ENCODE measurements at places on chromosomes 6 and 20.

- no peak for DNase-seq
Observed at GRCh38 chr6:10951675-10952282, 64.9 kb downstream of the SYCP2L start.

DNA sequence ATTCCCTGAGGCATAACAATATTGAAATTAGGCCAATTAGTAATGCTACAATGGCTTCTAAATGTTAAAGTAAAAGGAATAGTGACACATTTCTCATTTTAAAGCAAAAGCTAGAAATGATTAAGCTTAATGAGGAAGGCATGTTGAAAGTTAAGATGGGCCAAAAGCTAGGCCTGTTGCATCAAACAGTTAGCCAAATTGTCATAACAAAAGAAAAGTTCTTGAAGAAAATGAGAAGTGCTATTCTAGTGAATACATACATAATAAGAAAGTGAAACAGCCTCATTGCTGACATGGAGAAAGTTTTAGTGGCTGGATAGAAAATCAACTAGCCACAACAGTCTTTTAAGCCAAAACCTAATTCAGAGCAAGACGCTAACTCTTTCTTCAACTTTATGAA lies 12.9 kb downstream of the OR2A4 start:
- no peak for DNase-seq

DNA sequence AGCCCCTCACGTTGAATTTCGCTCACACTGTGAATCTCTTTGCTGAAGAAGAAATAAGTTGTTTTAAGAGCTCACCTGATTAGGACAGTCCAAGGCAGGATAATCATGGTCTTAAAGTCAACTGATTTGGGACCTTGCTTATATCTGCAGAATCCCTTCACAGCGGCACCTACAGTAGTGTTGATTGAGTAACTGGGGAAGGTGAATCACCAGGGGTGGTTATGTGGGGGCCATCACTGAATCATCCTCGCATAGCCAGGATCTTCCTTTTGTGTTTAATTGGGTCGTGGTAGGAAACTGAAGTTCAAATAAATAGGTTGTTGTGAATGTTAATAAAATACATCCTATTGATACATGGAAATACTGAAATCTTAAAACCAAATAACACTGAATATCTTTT lies 20.2 kb upstream of the MICA start:
- no peak for DNase-seq

DNA sequence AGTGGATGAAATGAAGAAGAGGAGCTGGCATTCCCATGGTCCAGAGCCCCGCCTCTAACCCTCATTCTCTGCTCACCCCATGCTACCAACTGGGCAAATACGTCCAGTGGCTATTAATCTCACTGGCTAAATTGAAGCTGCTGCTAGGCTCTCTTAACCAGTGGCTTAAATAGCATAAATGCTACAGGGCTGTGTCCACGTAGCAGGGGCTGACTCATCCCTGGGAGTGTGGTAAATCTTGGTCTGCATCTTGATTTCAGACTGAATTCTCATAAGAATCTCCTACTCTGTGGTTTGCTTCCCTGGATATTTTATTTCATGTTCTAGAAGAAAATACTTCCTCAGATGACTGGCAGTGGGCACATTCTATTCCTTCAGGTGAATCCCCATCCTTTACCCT lies 193.1 kb upstream of the ARG1 start:
- DNase-seq: no peak

- DNase-seq: no peak
Observed at GRCh38 chr6:141251286-141251685, 881.4 kb upstream of the GJE1 start.

DNA sequence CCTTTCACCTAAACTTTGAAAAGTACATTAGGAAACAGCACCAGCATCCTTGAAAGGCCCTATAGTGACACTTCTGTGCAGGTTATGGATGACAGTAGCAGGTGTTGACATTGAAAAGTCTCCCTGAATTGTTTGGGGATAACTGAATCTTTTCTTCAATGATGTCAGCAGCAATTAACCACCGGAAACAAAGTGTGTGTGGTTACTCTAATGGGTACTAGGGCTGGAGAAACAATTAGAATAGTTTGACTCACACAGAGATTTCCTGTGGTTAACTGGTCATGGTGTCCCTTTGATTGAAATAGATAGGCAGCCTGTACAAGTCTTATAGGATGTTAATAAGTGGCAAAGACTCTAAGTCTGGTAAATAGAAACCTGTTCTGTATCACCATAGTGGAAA lies 189.1 kb downstream of the TBX18 start:
- no peak for DNase-seq

DNA sequence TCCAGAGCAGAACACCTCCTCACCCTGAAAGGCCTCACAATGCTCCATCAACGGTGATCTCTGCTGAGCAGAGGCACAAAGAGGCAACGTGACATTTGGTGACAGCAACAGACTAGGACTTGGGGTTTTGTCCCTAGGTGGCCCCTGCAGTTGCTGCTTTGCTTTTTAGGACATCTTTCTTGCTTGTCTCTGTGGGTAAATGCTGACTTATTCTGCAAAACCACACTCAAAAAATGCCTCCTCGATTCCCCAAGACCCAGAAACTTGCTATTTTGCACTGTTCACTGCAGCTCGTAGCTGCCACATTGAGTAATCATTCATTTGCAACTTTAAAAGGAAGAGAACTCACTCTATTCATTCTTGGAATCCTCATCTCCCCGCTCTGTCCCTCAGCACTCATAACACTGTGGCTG lies 209.9 kb downstream of the LY86 start:
- DNase-seq: no peak

DNA sequence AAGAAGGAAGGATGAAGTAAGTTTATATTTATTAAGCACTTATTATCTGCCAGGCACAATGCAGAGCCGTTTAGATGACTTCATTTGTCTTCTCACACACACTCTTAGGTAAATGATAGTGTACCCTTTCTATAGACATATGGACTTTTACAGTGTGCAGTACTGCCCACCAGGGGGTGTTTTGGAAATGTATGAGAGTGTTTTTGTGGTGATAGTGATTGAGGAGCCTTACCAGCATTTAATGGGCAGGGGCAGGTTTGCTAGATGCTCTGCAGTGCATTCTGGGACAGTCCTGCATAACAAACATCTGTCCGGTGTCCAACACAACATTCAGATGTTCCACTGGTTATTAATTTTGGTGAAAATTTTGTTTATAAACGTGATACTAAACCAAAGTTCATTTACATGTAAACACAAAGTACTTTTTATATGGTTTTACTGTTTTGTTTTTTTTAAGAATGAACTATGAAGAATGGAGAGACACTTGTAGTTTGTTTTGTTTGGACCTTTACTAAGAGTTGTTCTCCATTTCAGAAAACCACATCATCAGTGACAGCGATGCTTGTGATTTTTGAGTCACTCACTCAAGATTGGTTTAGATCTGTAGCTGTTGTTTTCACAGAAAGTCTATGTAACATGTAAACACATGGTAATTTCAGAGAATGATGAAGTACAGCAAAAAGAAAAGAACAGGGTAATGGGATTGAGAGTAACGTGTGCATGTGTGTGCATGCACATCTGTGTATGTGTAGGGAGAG lies 19.9 kb downstream of the KCNS1 start:
- no peak for DNase-seq

- DNase-seq: no peak
Observed at GRCh38 chr6:7228662-7229375, 84.2 kb downstream of the SSR1 start.

DNA sequence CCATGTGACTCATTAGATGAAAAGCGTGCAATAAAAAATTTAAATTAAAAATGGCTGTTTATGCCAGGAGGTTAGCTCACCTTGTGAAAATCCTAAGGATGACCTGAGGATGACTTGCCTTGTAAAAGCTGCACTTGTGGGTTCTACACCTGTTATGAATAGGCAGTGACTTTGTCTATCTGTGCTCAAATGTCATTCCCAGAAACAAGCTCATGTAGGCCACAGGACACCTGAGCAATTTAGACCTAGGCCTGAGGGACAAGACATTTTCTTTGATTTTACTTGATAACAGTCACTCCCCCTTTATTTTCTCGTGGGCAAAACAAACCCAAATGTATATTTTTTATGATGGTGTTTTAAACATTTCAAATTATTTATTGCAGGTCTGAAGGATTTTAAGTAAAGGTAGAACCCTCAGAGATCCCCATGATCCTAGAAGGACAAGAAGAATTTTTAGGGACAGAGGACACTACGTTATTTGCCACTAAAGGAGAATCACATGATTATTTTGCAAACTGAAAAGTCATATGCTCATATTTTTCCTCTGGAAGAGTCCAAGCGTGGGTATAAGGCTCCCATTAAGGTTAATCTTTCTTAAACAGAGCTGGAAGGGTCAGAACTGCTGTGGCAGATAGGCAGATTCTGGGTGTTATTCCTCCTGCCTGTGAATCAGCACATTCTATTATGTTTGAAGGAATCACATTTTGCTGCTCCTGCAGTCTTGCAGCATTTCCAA lies 277.5 kb upstream of the MAN1A1 start:
- DNase-seq: no peak

- peak; percentile 8 for DNase-seq
Observed at GRCh38 chr20:11891077-11891775, 26.5 kb upstream of the BTBD3 start.

DNA sequence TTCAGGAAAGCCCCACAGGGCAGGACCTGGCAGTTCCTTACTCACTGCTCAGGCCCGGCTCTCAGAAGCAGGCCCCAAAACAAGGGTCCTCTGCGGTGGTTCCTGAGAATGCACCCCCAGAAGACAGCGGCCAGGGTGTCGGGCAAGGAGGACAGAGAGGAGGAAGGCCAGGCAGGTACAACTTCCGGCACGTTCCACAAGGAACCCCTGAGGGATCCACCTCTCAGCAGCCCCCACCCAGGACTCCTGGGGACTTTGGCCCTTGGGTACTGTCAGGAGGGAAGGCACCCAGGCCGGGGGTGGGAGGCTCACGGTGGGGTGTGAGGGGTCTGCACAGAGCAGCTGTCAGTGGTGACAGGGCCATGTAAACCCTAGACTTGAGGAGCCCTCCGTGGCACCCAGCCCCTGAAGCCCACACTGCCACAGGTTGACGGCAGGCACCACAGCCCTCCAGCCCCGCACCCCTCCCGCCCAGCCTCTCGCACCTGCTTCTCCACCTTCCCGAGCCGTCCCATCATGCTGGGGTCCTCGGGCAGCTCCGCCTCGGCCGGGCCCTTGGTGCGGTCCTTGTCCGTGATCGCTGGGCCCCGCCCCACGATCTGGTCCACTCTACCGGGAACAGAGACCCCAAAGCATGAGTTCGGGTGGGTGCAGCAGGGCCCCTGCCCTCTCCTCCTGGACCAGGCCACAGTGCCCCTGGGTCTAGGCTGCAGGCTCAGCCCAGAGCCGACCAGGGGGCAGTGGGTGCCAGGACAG lies 47.0 kb upstream of the CHRNA4 start:
- no peak for DNase-seq

- DNase-seq: no peak
Observed at GRCh38 chr6:170167657-170168159, 123.2 kb downstream of the DLL1 start.

- DNase-seq: no peak
Observed at GRCh38 chr6:84528201-84528600, 236.2 kb downstream of the TBX18 start.

DNA sequence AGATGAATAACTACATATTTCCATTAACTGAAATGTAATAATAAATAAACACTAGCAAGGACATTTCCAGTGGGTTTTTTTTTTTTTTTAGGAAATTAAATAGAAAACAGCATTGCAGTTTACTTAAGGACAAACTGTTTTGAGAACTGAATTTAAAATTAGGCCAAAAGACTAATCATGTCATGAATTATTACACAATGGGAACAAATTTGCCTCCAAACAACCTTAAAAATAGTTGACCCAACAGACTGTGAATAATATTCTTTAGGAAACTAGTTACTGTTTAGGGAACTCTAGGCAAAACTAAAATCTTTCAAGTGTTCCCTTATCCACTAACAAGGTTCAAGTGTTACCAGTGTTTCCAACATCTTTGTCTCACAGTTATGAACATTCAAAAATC lies 16.4 kb upstream of the COL12A1 start:
- no peak for DNase-seq

GRCh38 chr6:35088281-35089215 lies 52.6 kb downstream of the TCP11 start:
- no peak for DNase-seq

GRCh38 chr20:5002077-5002413 lies 735 bp upstream of the SLC23A2 start:
- no peak for DNase-seq

DNA sequence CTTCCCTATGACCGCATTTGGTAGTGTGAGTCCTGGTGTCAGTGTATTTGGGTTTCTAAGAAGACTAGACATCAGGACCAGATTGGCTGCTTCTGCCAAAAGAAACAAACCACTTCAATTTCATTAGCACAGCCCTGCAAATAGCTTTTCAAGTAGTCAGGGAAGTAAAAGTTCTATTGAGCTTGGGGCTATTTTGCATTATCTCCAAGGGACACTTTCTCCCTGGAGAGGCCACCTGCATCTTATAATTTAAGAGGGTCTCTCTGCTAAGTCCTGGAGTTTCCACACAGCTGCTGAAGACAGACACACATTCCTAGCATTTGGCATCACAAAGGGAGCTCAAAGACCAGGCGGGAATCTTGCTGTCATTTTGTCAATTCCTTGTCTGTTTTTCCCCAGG lies 141.2 kb downstream of the BMP2 start:
- DNase-seq: no peak

DNA sequence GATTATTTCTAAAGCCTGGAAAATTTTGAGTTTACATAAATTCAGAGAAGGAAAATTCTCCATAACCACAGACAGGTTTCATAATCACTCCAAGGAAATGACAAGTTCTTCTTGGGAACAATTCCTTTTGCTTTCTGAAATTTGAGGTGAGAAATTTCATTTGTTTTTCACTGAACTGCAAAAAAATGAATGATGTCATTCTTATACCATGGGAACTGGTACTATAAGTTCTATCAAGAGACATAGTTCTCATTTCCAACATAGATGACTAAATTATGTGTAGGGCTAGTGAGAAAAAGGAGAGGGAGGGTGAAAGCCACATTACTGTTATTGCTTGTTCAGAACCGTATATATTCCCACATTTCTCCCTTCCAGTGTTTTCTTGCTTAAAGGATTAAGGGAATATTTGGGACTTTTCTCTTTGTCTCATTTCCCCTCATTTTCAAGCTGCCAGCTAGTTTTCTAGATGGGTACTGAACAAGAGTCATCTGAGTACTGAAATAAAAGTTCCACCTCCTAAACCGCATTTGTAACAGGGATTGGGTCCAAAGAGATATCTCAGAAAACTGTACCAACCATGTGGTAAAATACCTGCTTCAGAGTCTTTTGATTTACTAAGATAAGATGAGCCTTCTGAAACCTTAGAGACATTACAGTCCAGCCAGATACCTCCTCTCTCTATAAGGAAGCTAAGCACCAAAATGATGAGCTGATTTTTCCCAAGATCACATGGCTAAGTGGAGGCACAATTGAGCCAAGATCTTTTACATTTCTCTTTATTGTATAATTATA lies 144.3 kb upstream of the PRDM1 start:
- DNase-seq: no peak
